ENCODE measurements at places on chromosomes 7 and 10.

- DNase-seq, result no peak
Observed at GRCh38 chr7:90570373-90570959, 25.7 kb upstream of the CDK14 start.

DNA sequence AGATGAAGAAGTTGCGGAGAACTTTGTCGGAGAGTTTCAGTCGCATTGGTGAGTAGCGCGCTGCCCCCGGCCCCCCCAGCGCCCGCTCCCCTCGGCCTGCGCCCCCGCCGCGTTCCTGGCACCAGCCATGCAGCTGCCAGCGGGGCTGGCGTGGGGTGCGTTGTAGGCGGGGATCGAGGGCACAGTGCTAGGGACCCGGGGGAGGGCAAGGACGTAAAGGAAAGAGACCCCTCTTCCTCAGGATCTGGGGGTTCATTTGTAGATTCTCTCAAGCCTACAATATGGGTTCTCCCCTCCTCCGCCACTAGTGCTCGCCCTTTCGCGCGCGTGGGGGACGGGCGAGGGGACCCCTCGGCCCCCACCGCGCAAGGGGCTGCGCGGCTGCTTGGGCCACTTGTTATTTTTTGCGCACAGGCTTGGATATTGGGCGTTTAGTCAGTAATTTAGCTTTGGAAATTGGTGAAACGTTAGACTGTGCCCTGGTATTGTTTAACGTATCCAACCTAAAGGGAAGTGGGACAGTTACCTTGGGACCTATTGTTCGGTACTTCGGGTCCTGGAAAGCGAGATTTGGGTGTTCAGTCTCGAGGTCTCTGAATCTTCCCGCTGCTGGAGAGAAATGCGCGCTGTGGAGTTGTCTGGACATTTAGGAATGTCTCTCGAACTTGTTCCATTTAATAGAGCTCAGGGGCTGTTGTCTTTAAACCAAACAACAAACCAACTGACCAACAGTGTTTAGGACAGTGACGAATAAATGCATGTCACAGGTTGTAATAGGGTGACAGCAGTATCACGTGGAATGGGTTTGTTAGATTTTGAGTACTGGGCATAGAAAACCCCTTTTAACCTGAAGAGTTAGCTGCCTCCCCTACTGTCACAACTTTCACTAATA is 796 bp downstream of the CDK14 start:
- DNase-seq, result no peak

GRCh38 chr10:87720665-87721064 is 61.0 kb downstream of the PAPSS2 start:
- no peak for DNase-seq

- DNase-seq, result peak; percentile 36
Observed at GRCh38 chr10:94320285-94320914, 42.3 kb downstream of the NOC3L start.

DNA sequence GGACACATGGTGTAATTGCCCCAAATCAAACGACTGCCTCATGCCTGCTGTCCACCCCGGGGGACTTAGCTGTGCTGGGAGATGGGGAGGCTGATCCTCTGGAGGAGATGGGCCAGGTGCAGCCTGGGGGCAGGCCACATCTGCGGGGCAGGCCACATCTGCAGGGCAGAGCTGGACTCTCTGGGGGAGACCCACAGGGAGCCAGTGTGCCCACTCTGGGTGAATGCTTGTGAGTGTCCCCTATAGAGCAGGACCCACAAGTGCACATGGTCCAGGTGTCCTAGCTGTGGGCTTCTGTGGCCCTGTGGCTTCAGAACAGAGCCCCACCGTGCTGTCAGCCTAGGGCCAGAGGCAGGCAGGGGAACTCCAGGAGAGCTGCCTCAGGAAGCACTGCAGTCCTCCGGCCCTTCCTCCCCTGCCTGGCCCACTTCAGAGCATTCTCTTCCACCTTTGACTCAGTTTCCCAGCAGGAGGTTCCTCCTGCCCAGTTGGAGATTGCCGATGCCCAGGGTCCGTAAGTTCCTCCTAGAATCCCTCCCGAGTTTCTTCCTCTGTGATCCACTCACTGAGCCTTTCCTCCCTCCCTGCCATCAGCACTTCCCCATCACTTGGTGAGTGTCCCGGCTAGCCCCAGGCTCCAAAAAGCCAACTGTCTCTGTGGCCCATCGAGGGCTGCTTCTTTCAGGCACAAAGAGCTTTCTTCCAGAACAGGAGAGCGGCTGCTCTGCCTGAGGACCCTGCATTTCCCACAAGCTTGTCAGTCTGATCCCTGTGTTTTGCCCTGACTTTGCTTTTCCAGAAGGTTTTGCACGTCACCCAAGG is 50.3 kb downstream of the ADCYAP1R1 start:
- DNase-seq, result no peak

- DNase-seq, result no peak
Observed at GRCh38 chr7:127231415-127231814, 21.3 kb downstream of the GRM8 start.

DNA sequence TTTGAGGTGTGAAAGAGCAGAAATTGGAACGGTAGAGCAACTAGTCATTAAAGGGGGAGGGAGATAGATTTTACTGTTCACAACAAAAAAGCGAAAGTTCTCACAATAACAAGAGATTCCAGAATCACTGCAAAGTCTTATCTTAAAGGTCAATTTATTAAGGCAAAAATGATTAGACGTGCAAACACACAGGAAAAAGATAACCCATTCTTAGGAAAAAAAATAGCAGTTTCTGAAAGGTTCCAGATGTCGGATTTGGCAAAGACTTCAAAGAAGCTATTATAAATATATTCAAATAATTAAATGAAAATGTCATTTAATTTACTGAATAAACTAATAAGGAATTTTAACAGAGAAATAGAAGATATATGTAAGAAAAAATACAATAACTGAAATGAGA is 70.8 kb upstream of the GNAI1 start:
- DNase-seq, result no peak

GRCh38 chr7:37320848-37321468 is 127.7 kb downstream of the ELMO1 start:
- DNase-seq, result peak; percentile 66

DNA sequence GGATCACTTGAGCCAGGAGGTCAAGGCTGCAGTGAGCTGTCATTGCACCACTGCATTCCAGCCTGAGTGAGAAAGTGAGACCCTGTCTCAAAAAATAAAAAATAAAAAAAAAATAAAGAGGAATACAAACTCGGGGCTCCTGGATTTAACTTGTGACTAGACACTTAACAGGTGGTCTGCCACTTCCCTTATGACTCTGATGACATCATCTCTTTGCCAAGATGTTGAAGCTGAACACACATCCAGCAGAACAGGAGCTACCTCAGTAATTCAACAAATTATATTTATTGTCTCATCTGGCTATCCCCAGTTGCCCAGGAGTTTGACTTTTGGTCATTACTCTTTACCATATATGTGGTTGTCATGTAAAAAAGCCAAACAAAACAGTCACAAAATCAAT is 35.3 kb downstream of the NEUROD6 start:
- no peak for DNase-seq

DNA sequence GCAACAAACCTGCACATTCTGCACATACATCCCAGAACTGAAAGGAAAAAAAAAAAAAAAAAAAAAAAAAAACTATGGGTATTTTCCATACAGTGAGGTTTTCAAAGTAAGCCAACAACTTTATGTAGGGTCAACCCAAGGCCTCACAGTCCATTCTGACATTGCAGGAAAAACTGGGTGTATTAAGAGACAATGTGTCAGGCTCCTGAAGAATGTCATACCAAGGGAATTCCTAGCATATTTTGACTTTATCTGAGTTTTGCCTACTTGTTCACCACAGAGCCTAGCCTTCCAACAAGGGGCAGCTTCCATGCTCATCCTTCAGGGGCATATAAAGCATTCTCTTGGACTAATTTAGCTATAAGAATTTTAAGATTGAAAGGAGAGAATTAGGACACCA is 368.9 kb downstream of the PLXDC2 start:
- no peak for DNase-seq

DNA sequence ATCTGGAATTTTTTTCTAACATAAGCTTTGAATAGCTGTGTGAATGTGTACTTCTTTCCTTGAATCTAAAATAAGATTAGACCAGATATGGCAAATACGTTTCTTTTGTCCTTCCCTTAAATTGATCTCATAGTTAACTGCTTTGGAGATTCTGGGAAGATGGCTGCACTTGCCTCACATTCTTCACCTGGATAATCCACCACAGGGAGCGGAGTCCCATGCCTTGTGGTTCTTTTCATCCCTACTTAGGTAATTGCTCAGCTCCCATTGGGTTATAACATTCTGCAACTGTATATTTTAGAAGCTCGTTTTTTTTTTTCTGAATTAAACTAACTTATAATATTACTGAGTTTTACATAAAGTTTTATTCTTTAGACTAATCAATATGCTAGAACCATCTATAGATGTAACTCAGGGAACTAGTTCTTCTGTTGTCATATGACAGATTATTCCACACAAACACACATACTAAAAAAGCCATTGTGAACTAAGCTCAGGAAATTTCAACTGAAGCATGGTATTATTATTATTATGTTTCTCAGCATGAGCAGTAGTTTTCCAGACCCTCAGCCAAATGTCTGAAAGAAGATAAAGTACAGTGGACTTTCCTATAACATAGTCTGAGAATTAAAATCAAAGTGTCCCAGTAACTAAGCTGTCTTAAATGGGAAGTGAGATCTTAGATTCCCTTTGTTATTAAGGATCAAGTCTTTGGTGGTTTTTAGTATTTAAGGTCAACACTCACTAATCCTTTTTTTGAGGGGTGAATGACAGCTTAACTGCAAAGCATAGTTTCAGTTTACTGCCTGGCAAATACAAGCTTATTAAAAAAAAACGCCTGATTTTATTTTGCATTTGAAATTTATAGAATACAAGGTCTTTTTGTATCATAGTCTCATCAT is 182.3 kb downstream of the PPP1R9A start:
- no peak for DNase-seq

GRCh38 chr10:11539191-11539868 is 72.1 kb downstream of the USP6NL start:
- no peak for DNase-seq

DNA sequence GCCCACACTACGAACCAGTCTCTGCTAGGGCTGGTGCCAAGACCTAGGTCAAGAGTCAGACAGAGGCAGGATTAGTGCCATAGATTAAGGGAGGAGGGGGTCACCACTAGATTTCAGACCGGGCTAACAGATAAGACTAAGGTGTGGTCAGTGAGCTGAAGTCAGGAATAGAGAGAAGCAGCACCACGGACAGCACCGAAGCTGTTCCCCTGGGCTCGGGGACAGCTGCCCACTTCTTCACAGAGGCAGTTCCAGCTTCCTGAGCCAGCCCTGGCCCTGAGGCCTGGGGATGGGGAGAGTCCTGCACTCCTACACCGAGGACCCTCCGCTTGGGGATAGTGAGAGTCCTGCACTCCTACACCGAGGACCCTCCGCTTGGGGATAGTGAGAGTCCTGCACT is 11.2 kb upstream of the JAKMIP3 start:
- DNase-seq, result no peak

- no peak for DNase-seq
Observed at GRCh38 chr7:142528608-142529408, 220.5 kb upstream of the PRSS1 start.

DNA sequence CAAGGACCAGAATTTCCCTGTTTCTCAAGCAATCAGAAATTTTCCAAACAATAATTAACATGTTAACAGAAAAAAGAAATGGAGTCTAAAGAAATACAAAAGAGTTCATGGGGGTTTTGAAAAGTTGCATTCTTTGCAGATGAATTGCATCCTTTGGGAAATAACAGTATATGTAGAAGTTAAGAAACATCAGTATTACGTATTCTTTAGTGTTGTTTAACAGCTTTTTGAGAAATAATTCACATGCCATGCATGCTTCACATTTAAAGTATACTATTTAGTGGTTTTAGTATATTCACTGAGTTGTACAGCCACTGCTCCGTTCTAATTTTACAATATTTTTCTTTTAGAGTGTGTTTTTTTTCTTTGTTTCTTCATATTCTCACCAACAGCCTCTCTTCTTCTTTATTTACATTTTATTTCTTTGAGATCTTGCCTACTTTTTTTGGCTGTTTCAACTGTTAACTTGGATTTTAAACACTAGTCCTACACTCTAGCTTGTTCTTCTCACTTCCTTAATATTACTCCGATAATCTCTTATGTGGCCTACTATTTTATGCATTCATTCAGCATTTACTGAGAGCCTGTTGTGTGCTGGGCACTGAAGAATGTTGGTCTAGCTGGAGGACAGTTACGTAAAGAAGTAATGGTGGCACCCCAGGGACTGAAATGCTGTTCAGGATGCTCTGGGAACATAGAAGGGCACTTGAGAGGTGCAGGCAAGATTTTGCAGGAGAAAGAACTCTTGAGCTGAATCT is 330.1 kb downstream of the EXOC4 start:
- no peak for DNase-seq

DNA sequence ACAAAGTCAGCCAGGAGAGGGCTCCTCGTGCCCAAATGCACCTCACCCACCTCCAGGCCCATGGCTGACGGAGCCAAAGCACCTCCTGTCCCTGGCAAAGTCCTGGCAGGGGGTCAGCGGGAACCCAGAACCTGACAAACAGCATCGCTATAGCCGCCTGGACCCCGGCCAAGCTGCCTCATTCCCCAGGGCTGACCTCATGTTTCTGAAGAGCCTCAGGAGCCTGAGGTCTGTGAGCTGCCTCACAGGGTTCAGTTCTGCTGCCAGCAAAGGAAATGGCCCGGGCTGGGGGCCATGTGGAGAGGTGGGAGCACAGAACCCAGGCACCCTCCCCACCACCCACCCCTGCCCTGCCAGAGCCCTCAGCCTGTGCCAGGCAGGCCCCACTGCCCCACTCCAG is 4.2 kb upstream of the NANOS1 start:
- no peak for DNase-seq

DNA sequence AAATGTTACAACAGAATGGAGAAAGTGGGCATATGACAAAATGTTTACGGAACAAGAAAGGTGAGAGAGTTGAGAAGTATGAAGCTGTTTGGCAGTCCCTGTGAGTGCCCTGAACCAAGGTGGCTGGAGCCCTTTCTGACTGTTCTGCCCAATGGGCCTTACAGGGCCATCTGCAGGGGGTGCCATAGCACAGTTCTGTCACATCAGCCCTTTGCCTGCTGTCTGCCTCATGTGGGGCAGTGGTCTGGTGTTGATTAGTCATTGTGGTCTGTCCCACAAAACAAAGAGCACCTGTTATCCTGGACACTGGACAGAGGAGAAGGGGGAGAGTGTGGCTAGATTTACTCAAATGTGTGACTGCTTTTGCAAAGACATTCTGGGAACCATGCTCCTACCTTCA is 51.5 kb upstream of the OSBPL3 start:
- DNase-seq, result no peak

Data from MV-4-11 (cell line).